ENCODE measurements at places on chromosomes 11 and 22.

DNA sequence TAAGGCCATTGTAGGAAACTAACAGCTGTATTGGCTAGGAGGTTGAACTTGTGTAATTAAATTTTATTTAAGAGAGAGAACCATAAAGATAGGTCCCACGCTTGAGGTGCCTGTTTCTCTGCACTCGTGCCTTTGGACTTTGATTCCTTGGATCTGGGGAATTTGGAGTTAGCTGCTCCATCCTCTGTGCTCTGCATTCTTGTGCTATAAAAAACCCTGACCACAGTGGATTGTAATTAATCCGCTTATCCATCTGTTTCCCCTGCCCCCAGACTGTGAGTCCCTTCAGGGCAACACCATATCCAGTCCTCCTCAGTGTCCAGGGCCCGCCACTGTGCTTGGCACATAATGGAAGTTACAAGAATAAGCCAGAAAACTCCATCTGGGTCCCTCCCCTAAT lies 169.8 kb downstream of the SPON1 start:
- DNase-seq = no peak

DNA sequence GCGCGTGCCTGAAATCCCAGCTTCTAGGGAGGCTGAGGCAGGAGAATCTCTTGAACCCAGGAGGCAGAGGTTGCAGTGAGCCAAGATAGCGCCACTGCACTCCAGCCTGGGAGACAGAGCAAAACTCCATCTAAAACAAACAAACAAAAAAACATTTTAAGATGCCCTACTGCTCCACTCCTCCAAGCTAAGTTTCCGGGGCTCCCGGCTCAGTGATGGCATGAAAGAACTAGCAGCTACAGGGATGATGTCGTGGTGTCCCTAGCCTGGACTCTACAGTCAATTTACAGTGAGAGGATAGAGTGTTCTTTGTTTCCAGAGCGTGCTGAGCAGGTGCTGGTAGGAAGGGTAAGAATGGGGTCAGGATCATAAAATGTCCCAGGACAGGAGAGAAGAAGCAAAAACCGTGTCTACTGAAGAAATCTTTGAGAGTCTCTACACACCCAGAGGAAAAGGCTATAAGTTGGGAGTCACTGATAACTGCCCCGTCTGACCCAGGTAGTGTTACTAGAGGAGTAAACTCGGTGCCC lies 1.2 kb upstream of the ZBTB3 start:
- DNase-seq = no peak

DNA sequence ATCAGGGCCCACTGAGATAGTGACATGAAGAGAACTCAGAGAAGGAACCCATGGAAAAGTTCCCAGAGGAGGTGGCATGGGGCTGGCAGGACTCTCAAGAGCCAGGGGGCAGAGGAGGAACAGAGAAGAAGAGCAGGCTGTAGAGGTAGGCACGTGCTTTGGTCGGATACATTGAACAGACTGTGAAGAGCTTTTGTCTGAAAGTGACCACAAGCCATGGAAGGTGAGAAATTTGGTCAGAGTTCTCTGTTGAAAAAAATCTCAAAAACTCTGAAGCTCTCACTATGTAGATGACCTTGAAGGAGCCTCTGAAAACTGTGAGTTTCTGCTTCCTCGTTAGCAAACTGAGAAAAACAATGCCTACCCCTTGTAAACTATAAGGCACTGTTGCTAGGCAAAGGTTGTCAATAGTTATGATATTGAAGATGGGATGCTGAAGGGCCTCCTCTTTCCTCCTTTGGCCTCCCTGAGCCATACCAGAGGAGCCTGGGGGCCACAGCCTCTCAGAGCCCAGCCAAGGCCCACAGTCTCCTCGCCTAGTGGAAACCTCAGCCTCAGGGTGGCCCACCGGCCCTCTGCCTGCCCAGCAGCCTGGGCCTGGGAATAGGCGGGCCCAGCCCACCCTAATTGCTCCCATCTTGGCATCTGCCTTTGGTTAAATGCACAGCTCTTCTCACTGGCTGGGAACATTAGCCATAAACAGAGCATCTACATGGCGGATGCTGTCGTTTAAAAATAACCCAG lies 415.7 kb downstream of the SOX6 start:
- DNase-seq = no peak

- peak; percentile 87 for DNase-seq
These were observed 51.8 kb downstream of the ARFGAP3 start for GRCh38 chr22:42805016-42805997.

DNA sequence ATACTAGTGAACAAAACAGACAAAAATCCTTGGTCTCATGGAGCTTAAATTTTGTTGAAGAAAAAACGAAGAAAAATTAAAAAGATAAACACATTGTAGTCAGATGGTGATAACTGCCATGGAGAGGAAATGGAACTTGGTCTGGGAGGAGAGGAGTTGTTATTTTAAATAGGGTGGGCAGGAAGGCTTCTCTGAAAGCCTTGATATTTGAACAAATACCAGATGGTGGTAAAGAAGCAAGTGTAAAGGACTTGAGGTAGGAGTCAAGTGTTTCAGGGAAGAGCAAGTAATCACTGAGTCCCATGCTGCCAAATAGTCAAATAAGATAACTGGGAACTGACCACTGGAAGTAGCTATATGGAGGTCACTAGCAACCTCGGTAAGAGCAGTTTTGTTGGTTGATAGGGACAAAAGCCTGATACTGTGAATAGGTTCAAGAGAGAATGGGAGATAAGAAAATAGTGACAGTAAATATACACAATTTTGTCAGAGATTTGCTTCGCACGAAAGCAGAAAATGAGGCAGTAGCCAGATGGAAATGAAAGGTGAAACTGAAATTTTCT lies 55.1 kb downstream of the SESN3 start:
- DNase-seq = no peak

GRCh38 chr11:100573911-100574513 lies 113.1 kb upstream of the ARHGAP42 start:
- DNase-seq = no peak

GRCh38 chr11:104583857-104584256 lies 314.4 kb downstream of the CASP12 start:
- no peak for DNase-seq

DNA sequence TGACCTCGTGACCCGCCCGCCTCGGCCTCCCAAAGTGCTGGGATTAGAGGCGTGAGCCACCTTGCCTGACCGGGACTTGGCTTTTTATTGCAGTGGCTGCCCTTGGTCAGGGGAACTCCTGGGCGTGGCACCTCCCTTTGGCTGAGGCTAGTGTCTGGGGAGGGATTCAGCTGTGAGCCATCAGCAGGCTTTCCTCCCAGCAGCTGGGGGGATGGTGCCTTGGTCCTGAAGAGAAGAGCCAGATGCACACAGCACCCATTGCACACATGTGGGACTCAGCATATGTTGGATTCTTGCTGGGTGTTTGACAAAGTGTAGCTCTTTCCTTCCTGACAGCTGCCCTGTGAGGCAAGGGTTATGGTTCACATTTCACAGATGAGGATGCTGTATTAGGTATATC lies 8.4 kb downstream of the CYTH4 start:
- no peak for DNase-seq

- DNase-seq = no peak
These were observed at the start of gene MISFA for GRCh38 chr11:18599739-18600230. Gene MISFA, plus strand, starts transcription at chr11:18599789. Its CDS starts 140 bp downstream, at chr11:18599929.

DNA sequence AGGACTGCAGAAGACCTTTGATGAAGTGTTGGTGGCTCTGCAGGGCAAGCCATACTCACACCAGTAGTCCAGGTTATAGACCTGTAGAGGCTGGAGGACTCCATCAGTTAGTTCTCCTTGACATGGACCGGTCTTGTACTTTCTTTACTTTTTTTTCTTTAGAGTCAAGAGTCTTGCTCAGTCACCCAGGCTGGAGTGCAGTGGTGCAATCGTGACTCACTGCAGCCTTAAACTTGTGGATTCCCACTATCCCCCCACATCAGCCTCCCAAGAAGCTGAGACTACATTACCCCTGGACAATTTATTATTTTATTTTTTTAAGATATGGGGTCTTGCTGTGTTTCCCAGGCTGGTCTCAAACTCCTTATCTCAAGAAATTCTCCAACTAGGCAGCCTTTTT lies 49.6 kb upstream of the E2F8 start:
- DNase-seq = no peak

DNA sequence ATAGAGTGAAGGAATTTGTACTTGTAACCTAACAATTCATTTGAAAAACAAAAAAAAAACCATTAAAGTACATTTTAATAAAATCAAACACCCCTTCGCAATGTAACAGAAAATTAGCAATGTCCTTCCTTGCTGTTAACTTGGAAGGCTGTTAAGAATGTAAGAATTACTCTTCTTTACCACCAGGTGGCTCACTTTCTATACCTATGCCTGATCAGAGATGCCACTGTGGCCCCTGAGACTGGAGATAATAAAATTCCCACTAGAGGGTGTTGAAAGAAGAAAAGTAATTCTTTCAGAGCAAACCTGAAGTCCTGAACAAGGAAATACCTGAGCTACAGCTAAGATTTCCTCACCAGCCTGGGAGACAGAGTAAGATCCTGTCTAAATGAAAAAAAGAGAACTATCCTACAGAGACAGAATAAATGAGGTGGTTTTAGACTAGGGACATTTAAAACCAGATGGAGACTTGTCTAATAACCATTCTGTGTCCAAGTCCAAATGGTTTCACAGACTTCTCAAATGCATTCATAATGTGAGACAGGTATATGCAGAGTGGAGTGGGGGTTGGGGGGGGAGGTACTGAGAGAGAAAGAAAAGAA lies 1089.3 kb downstream of the FAM181B start:
- DNase-seq = no peak

DNA sequence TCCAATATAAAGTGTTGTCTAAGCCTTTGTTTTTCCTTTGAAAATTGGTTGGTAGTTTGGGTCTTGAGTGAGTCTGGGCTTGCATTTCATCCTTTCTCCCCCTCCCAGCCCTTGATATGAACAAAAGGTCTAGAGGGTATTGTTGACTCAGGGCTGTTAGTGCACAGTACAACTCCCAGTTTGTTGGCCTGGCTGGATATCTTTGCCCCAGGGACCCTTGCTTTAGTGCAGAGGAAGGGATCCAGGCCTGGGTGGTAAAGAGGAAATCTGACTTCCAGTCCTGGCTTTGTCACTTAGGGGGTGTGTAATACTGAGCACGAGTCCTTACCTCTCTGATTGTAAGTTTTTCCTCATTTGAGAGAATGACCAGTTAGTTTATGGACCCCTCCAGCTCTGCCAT lies 330.4 kb downstream of the TMEM135 start:
- DNase-seq = no peak

DNA sequence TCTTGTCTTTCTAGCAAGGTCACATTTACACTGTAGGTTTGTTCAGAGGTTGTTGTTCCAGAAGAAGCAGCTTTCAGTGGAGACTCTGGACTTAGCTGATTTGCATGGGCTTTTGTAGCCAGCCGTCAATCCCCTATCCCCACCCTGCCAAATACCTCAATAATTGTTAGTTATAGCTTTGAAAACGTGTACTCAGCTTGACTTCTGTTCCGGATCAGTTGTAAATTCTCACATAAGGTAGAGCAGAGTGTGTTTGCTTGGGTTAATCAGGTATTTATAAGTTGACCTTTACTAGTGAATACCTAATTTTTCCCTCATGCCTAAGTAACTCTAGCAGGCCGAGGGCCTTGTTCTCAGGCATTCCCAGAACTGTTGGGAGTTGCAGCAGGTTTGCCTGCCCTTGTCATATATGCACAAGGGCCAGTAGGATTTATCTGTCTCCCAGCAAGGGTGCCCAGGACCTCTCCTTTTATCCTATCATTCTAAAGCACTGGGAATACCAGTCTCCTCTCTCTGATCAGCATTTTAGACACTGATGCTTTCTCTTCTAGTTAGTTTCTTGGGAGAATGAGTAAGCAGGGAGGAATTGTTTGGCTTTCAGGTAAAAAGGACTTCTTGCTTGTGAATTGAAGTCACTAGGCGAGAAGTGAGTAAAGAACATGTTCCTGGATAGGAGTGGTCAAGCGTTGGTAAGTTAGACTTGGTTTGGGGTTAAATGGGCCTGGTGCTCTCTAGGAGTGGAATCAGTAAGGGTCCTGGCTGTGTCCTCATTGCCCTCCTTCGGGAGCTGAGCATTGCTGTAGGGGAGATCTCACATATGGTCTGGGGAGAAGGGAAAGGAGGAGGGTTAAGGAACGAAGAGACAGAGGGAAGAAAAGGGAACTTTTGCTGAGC lies 22.1 kb downstream of the STIM1 start:
- DNase-seq = no peak

GRCh38 chr11:42390116-42390515 lies 921.7 kb upstream of the API5 start:
- no peak for DNase-seq

- no peak for DNase-seq
These were observed 6.2 kb downstream of the TPBGL start for GRCh38 chr11:75246671-75247350.

- no peak for DNase-seq
These were observed 88.3 kb downstream of the EFCAB6 start for GRCh38 chr22:43723816-43724215.

DNA sequence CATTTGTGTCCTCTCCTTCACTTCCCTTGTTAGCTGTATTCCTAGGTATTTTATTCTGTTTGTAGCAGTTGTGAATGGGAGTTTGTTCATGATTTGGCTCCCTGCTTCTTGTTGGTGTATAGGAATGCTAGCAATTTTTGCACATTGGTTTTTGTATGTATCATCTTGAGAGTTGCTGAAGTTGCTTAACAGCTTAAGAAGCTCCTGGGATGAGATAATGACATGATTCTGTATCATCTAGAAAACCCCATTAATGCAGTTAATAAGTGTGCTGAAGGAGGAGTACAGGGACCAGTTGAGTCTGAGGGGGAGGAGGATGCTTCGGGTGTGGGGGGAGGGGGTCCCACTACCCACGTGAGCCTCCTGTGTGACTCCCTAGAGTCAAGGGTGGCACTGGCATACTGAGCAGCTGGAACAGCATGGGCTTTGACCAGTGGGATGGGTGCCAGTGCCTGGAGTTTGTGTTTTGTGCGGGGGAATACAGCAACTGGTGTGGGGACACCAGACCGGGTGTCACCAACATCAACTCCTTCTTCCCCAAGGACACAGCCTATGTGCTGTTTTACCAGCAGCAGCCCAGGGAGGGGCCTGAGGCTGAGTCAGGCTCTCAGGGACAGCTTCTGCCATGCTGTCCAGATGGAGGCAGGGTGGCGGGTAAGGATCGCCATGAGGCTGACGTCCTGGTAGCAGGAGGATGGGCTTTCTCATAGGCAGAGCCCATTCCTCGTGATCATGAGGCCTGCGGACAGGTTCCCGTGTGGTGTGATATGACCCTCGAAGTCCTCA lies 24.1 kb downstream of the USP35 start:
- DNase-seq = no peak

All from left lobe of liver (tissue), 2 donors.